T-helper 2 cell treated with Interferon-gamma antibody and Interleukin-4, amounts not matched to agents 5 μg/mL and 100 μg/mL, for 36 hours (primary cell): ENCODE measurements at places on chromosomes 12 and 14.

GRCh38 chr12:7877420-7877819 is 4.7 kb upstream of the SLC2A14 start:
- peaks cover 13% of the 10 kb centered on the region for H3K27me3 ChIP-seq
- no peaks in the 10 kb centered on the region for H3K36me3 ChIP-seq
- DNase-seq, result no peak
- no peak overlapping the region for H3K4me3 ChIP-seq
- no peak overlapping the region for H3K27ac ChIP-seq
- H3K4me1 ChIP-seq, result no peaks in the 10 kb centered on the region

- H3K27me3 ChIP-seq, result no peaks in the 10 kb centered on the region
- H3K36me3 ChIP-seq, result peaks cover 3% of the 10 kb centered on the region
- no peak overlapping the region for H3K27ac ChIP-seq
- H3K4me3 ChIP-seq, result no peak overlapping the region
- no peak for DNase-seq
- no peaks in the 10 kb centered on the region for H3K4me1 ChIP-seq
Observed at GRCh38 chr14:68306265-68306933, 486.5 kb downstream of the ZFP36L1 start.

GRCh38 chr14:75280831-75281653 is 2.4 kb downstream of the FOS start:
- peaks cover 21% of the 10 kb centered on the region for H3K4me1 ChIP-seq
- no peak for DNase-seq

- H3K27me3 ChIP-seq, result no peaks in the 10 kb centered on the region
- no peak overlapping the region for H3K27ac ChIP-seq
- no peak for DNase-seq
- H3K36me3 ChIP-seq, result no peaks in the 10 kb centered on the region
- H3K4me3 ChIP-seq, result no peak overlapping the region
Observed at GRCh38 chr14:76531821-76532318, 155.9 kb downstream of the ESRRB start.

DNA sequence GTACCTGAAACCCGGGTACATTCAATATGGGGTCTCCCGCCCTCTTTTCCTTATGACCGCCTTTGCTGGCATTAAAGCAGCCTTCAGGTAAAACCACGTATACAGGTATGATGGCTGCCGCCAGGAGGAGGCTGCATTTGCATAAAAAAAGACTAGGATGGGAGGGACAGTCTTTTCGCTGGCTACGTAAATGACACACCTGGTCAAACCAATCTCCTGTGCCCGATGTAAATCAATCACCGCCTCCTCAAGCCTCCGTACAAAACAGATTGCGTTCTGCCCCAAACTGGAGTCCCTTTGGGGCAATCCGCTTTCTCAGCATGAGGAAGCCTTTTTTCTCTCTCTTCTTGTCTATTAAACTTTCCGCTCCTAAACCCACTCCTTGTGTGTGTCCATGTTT is 8.1 kb upstream of the ALDH1L2 start:
- no peak overlapping the region for H3K4me3 ChIP-seq
- DNase-seq, result no peak
- no peaks in the 10 kb centered on the region for H3K4me1 ChIP-seq
